SK-N-DZ (cell line): ENCODE measurements at places on chromosomes 1 and 21.
A peak's percentile ranks its signal among the peaks of the same experiment; 100 is the strongest.

GRCh38 chr1:197076585-197076984, 9.5 kb upstream of the F13B start:
- no peak for DNase-seq

- no peak for DNase-seq
Observed at GRCh38 chr1:198523182-198523950, 17.1 kb downstream of the ATP6V1G3 start.

DNA sequence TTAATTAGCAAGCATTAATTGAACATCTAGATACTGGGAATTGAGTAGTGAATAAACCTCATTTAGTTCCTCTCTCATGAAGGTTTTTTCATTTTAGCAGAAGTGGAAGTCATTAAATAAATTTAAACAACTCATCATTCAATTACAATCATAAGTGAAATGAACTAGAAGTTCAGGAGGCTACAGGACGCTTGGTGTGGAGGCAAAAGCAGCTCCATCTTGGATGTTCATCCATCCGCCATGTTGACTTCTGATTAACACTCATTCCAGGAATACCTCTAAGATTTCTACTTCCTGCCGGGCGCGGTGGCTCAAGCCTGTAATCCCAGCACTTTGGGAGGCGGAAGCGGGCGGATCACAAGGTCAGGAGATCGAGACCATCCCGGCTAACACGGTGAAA, 11.5 kb upstream of the NTPCR start:
- no peak for DNase-seq

GRCh38 chr1:109131800-109132199, 17.9 kb downstream of the ELAPOR1 start:
- no peak for DNase-seq

DNA sequence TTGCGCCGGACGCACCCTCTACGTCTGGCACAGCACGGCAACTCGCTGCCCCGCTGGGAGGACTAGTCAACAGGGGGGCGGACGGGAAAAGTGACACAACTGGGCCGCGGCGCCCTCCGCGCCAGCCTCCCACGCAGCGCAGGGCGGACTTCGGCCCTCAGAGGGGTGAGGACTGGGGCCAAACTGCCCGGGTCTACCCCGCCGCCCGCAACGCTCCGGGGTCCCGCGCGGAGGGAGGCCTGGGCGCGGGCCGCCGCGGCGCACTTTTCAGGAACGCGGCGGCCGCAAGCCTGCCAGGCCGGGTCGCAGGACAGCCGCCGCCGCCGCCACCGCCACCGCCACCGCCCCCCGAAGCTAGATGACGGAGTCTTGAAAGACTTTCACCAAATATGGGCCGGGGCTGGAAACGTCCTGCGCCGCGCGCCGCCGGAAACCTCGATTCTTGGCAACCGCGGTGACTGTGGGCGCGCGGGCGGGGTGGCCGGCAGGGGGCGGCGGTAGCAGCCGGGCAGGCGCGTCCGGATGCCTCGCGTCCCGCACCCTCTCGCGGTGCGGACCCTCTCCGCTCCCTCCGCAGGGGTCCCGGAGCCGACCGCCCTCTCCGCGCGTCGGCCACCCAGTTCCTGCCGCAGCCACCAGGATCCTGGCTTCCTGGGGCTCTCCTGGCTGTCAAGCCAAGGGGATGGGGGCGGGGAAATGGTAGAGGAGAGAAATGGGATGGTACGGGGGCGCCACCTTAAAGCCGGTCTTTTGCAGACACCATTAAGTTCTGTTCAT, 3.7 kb upstream of the CCN1 start:
- peak; percentile 47 for DNase-seq

- DNase-seq: no peak
Observed at GRCh38 chr1:83060651-83061390, 938.1 kb downstream of the TTLL7 start.

GRCh38 chr1:91559838-91560565, 59.4 kb downstream of the CDC7 start:
- DNase-seq: no peak

DNA sequence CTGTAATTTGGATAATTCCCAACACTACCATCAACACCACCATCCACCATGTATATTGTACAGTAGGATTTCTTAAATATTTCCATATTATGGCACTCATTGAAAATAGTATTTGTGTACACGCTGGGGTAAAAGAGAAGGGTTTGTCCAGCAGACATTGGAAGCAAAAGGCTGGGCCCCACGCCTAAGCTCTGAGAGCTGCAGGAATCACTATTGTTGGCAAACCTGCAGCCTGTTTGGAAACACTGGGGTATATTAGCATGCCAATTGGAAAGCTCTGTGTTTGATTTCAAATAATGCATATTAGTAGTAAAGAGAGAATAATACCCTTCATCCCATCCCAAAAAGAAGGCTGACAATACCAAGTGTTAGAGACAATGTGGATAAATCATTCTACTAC, 81.5 kb upstream of the DPYD start:
- no peak for DNase-seq

DNA sequence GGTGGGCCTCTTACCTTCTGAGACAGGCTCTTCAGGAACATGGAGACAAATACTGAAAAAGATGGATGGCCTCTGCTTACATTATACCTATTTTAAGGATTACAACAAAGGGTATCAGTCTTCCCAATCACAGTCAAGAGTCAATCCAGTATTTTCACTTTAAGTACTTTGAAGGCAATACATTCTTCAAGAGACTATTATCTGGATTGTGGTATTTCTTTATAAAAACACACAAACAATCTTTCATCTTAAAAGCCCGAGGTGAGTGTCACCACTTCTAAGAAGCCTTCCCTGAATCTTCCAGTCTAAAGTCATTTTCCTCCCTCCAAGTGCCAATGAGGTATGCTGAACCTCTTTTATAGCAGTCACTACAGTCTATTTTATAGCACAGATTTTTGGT, 45.3 kb downstream of the WASF2 start:
- no peak for DNase-seq

DNA sequence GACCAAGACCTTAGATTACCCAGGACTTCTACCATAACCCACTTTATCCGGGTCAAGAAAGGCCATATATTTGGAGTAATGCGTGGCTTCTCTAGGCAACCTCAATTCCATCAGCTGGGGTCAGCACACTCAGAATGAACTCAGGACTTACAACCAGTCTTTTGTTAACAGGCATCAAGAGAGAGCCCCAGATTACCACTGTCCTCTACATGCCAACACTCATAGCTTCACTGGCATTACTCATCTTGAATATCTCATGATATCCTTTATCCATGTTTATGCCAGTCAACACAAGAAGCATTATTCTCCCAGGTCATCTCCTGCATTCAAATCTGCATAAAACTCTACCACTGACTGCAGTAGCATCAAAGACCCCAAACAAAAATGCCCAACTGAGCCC, 6.6 kb upstream of the FCGR2A start:
- DNase-seq: no peak

DNA sequence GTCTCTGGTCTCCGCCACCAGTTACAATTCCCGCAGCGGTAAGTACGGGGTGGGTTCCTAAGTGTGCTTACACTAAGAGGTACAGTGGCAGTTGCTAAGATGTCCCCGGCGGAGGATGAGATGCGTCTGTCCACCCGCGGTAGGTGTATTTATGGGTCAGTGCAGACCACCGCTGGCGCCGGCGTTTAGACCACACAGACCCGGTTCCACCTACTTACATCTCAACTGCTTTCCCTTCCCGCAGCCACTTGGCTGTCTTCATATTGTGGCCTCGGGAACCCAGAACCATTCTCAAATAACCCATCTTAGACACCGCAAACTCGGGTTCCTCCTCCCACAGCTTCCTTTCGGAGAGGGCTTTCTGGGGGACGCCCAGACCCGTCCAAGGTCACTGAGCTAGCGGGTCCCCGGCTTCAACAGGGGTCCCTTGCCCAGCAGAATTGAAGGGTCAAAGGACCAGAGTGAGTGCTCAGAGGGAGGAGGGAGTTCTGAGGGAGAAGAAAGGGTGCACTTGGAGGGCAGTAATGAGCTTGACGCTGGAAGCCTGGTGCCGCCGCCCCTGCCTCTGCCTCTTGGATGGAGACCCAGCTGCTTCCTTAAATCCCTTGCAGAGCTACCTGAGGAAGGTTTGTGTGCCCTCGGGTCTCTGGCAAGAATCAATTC, 8.6 kb downstream of the NR5A2 start:
- DNase-seq: no peak
